ENCODE measurements at places on chromosomes 4 and X.

DNA sequence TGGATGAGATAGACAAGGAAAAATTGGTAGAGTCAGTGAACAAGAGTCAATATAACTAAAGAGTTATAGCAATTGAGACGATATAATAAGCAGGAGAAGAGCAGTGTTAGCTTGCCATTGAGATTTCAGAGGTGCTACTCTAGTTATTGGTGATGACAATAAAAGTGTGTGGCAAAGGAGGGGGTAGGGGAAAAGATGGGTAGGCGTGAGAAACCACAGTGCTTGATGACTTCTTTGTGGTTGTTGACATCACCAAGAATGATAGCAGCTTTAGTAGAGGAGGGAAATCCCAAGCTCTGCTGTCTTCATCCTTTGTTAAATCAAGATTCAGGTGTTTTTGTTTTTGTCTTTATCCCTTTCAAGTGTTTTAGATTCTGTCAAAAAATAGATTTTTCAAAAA is 179.9 kb upstream of the PPP3CA start:
- peak; percentile 13 for DNase-seq

DNA sequence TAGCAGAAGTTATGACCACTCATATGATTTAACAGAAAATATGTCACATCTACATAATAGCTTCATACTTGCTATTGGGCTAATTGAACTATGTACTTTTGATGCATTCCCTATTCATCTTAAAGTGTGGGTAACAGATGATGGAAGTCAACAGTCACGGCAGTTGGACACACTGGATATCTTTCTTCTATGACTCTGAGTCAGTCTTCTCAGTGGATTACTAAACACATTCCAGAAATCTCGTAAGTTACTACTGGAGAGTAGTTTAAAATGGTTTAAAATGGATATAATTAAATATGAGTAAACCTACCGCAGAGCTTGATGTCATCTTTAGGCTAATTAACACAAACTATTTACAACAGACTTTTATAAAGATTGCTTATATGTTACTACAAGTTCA is 30.1 kb upstream of the CFAP299 start:
- DNase-seq, result no peak

GRCh38 chrX:71222929-71223328 is at the start of gene GJB1:
Gene GJB1 (plus strand): TSS chrX:71223224. CDS start chrX:71223708, 484 bp downstream.
- DNase-seq, result no peak

DNA sequence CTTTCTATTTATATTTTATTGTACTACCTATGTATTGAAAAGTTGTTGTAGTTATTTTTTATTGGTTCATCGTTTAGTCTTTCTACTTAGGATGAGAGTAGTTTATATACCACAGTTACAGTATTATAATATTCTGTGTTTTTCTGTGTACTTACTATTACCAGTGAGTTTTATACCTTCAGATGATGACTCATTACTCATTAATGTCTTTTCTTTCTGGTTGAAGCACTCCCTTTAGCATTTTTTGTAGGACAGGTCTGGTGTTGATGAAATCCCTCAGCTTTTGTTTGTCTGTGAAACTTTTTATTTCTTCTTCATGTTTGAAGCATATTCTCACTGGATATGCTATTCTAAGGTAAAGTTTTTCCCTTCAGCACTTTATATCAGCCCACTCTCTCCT is 7.7 kb downstream of the LUZP4 start:
- no peak for DNase-seq

- DNase-seq, result no peak
Measured at GRCh38 chr4:170623899-170624298, 534.1 kb upstream of the AADAT start.

GRCh38 chr4:12884846-12885796 is 599.0 kb downstream of the RAB28 start:
- DNase-seq, result no peak

DNA sequence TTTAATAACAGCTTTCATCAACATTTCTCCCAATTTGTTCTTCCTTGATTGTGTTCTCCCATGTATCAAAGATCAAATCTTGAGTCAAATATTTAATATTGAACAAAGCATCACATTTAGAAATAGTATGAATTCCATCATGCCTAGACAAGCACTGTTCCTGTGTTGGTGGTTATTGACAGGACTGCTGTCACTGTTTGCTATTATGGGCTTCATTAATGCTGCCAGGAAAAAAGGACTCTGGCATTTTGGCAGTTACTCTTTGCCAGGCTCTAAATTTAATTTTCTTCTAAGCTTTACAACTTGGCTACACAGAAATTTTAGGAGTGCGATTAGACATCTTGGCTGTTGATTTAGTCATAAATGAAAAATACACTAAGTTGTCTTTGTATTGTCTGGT is 295.9 kb upstream of the NRK start:
- DNase-seq, result no peak

- DNase-seq, result no peak
Measured at GRCh38 chr4:94590493-94590892, 138.8 kb downstream of the PDLIM5 start.

- no peak for DNase-seq
Measured at GRCh38 chr4:75495476-75495875, 18.7 kb downstream of the RCHY1 start.

DNA sequence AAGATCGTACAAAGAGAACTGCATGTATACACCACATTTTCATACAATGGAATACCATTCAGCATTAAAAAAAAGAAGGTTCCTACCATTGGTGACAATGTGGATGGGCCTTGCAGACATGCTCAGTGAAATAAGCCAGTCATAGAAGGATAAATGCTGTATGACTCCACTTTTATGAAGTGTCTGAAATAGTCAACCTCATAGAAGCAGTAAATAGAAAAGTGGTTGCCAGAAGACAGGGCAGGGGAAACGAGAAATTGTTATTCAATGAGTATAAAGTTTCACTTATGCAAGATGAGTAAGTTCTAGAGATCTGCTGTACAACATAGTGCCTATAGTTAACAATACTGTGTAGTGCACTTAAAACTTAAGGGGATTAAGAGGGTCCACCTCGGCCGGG is 257.5 kb upstream of the FTHL17 start:
- DNase-seq, result no peak

GRCh38 chr4:39933671-39934590 is 43.8 kb downstream of the PDS5A start:
- DNase-seq, result no peak

DNA sequence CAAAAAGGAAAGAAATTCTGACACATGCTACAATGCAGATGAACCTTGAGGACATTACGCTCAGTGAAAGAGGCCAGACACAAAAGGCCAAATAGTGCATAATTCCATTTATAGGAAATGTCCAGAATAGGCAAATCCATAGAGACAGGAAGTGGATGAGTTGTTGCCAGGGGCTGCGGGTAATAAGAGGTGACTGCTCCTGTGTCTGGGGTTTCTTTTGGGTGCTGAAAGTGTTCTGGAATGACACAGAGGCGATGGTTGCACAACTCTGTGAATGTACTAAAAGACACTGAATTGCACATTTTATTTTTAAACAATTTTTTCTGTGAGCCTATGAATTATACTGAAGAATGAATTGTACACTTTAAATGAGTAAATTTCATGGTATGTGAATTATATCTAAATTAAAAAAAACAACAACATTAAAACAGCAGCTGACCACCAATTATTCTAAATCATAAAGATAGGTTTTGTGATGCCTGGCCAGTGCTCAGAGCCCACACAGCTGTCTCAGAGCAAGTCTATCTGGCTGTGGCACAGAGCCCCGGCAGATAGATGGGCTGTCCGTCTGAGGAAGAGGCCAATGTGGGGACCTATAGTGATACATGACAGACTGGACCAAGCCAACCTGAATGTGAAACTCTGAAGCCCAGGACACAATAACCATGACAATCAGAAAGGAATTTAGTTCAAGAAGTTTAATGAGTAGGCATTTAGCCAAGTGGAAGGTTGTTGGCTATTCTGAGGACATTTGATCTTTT is 23.5 kb upstream of the IRAK1 start:
- DNase-seq, result no peak

DNA sequence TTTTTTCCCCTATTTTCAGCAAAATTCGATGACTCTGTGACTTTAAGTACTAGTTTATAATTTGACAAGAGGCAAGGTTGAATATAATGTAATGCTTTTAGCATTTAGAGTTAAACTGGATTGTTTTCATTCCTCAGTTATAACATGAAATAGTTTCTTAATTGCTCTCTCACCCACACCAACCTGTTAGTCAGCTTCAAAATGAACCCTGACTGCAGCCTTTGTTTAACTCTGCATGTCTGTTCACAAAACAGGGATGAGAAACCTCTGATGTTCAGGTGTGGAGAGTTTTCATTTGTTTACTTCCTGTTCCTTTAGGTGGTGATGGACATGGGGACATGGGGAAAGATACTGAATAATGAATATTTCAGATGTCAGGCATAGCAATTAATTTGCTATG is 49.9 kb upstream of the MND1 start:
- DNase-seq, result no peak

DNA sequence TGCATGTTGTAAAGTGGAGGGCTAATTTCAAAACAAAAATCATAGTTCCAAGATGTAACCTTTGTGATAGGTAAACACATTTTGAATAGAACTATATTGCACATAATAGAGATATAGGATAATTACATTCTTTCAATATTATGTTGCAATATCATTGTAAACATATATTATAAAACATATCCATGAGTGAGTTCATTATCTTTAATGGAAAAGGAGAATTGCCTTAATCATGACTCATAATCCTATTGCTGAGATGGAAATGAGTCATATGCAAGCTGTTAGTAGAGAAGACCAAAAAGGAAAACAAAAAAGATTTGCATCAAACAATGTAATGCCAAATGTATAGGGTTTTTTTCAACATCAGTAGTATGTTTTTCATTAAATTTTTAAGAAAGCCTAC is 73.7 kb upstream of the WDR44 start:
- DNase-seq, result no peak

DNA sequence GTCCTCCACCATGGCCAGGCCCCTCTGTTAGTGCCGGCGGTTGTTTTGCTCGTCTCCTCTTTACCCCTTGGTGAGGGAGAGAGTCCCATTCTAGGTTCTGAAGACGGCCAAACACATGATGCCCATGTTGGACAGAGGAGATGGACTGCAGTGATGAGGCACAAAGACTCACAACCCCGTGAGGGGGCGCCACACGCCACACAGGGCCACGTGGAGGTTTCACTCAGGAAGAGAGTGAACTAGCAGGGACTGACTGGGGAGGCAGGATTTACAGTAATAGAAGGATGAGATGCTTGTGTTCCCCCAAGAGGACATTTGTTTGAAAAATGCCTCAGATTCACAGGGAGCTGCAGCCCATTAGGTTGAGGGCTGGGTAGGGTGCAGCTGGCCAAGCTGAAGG is 655.3 kb upstream of the FRG1 start:
- DNase-seq, result no peak

GRCh38 chrX:66634272-66634671 is 4.6 kb downstream of the EDA2R start:
- no peak for DNase-seq

- DNase-seq, result no peak
Measured at GRCh38 chr4:30769093-30769492, 48.9 kb downstream of the PCDH7 start.

- DNase-seq, result no peak
Measured at GRCh38 chr4:24195991-24196736, 306.3 kb upstream of the PPARGC1A start.

- no peak for DNase-seq
Measured at GRCh38 chrX:24377911-24378468, 17.6 kb downstream of the SUPT20HL1 start.

DNA sequence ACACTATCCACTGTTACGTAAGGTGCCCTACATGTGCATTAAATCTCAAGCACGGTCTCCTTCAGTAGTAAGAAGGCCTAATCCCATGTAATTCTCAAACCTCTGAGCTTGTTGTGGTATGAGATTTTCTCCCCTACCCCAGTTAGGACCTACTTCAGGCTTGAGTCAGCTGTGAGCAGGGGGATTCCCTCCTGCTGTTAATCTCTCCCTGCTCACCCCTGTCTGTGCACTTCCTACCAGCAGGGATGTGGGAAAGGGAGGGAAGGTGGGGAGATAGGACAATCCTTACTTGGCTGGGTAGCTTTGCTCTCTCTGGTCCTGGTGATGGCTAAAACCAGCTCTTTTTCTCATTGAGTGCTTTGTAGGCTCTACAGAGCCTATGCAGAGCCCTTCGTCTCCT is 60.8 kb downstream of the PALLD start:
- DNase-seq, result no peak

GRCh38 chrX:1521459-1521956 is 15.5 kb downstream of the P2RY8 start:
- no peak for DNase-seq

- no peak for DNase-seq
Measured at GRCh38 chr4:39936565-39937418, 40.9 kb downstream of the PDS5A start.

- no peak for DNase-seq
Measured at GRCh38 chrX:97938706-97939105, 1055.0 kb downstream of the RPA4 start.

- no peak for DNase-seq
Measured at GRCh38 chr4:86551387-86551786, 42.7 kb upstream of the PTPN13 start.

- no peak for DNase-seq
Measured at GRCh38 chrX:1595711-1596060, 4.3 kb downstream of the AKAP17A start.

GRCh38 chrX:5474282-5474681 is 754.4 kb downstream of the NLGN4X start:
- no peak for DNase-seq

DNA sequence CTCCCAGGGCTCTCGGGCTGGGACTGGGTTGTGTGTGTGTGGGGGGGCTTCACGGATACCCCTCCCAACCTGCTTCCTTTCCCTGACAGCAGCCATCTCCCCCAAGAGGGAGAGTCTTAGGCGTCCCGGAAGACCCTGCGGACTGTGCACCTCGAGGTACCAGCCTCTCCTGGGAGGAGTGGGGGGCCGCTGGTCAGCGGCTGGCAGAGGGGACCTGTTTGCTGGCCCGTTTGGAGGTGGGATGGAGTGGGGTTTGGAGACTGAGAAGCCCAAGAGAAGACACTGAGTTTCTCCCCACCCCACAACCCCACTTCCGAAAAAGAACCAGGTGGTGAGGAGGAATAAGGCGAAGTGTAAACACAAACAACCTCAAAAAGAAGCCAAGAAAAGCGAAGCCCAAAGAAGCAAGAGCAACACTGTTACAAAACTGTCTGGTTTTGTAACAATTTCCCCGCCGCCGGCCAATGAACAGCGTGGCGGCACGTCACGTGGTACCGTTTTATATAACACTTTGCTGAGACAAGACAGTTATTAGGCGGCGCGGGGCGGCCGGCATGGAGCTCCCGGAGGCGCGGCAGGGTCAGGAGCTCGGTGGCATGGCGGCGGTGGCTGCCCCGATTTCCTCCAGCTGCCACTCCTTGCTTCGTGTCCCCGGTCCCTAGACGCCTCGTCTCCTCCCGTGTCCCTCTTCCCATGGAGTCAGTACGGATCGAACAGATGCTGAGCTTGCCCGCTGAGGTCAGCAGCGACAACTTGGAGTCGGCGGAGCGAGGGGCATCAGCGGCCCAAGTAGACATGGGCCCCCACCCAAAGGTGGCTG is at the start of gene LONRF3:
Gene LONRF3, plus strand, starts transcription at position 531 of the 820 bp plus-strand sequence. Its CDS starts 163 bp downstream, at position 694.
- DNase-seq, result no peak

- no peak for DNase-seq
Measured at GRCh38 chr4:26372525-26373172, 51.8 kb downstream of the RBPJ start.

GRCh38 chr4:164575861-164576260 is 178.1 kb upstream of the SMIM31 start:
- no peak for DNase-seq
